ENCODE measurements at places on chromosomes 5 and 9.

GRCh38 chr9:83521011-83521410, 17.2 kb downstream of the FRMD3 start:
- no peak for DNase-seq

GRCh38 chr5:34919077-34919476, 3.6 kb downstream of the BRIX1 start:
- DNase-seq: no peak

DNA sequence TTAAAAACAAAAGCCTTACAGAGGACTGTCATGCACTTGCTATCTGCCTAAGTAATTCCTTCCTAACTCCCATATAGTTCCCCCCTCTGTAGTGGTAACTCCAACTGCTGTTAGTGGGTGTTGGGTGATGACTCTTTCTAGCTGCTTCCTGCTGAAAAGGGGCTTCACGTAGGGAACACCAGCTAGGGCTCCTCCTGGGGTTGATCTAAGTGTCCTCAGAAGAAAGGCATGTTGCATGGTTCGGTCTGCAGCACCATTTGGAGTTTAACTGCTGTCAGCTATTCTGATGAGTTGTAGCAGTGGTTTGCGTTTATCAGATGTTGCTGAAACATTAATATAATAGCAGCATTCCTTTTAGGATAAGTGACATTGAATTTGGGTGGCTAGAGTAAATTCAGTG, 281.9 kb upstream of the TUSC1 start:
- DNase-seq: no peak

GRCh38 chr5:66351813-66352212, 207.7 kb downstream of the SREK1 start:
- DNase-seq: no peak

DNA sequence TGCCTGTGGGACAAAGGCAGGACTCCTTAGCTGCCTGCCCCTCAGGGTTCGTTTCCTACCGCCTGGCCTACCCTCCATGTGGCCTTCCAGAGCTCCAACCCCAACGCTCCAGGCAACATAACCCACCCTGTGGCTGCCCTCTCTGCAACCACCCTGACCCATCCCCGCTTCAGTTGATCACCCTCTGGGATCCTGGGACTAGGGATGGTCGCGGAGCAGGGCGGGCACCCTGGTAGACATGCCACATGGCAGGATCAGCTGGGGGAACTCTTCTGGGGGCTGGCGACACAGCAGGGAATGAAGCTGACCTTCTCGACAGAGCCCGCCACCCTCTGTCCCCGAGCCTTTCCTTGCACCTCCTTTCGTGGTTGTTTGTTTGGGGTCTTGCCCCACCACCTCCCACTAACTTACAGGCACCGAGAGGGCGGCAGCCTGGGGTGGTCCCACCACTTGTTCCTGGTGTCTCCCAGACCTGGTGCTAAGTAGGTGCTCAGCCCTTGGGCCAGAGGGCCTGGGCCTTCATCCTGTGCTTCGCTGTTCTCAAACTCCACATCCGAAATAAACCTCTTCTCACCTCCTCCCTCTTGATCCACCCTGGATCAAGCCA, 243.1 kb downstream of the PBX3 start:
- DNase-seq: no peak

GRCh38 chr5:100479079-100479688, 56.0 kb upstream of the FAM174A start:
- DNase-seq: no peak

DNA sequence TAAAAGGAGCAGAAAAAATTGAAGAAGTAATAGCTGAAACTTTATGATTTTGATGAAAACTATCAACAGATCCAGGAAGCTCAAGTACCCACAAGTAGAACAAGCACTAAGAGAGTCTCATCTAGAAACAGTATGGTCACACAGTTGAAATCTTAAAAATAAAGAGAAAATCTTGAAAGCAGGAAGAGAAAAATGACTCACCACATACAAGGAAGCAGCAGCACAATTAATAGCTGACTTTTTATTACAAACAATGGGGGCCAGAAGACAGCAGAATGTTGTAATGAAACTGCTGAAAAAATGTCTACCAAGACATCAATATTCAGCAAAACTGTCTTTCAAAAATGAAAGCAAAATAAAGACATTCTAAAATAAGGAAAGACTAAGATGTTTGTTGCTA, 1108.3 kb upstream of the DMAC1 start:
- DNase-seq: no peak

DNA sequence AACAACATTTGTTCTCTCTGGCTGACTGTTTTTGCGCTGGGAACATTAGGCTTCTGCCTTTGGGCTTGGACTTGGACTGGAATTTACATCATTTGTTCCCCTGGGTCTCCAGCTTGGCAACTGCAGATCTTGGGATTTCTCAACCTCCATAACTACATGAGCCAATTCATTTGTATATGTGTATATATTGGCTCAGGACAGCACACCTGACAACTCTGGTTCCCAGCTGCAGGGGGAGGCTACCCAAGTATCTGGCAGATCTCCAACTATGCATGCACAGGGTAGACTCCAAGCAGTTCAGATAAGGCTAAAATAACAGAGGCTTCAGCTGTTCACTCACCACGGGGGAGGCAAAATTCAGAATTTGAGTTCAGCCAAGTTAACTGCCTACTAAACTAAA, 31.6 kb upstream of the F2RL1 start:
- no peak for DNase-seq

DNA sequence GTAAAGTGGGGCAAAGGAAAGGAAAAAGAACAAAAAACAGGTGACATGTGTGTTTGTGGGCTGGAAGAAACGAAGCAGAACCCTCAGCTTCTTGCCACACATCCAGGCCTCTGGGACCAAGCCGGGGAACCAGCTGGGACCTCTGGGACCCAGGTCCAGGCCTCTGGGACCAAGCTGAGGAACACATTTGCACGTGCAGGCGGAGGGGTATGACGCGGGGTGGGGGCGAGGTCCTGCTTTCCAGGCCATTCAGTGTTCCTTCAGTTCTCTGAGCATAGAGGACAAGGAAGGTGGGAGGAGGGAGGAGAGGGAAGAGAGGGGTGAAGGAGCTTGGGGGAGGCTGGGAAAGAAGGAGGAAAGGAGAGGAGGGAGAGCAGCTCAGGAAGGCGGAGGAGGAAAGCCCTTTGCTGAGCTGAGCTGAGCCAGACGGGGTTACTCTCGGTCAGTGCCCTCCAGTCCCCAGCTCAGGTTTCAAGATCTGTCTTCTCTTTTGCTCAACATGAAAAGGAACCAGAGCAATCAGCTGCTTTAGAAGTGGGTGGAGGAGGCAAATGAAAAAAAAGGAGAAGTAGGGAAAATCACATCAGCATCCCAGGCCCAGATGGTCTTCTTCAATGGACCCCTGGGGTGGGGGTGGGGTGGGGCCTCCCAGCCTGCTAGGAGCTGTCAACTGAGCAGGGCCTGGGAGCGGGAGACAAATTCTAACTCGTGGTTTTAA, 59.1 kb downstream of the ABCA1 start:
- DNase-seq: no peak

DNA sequence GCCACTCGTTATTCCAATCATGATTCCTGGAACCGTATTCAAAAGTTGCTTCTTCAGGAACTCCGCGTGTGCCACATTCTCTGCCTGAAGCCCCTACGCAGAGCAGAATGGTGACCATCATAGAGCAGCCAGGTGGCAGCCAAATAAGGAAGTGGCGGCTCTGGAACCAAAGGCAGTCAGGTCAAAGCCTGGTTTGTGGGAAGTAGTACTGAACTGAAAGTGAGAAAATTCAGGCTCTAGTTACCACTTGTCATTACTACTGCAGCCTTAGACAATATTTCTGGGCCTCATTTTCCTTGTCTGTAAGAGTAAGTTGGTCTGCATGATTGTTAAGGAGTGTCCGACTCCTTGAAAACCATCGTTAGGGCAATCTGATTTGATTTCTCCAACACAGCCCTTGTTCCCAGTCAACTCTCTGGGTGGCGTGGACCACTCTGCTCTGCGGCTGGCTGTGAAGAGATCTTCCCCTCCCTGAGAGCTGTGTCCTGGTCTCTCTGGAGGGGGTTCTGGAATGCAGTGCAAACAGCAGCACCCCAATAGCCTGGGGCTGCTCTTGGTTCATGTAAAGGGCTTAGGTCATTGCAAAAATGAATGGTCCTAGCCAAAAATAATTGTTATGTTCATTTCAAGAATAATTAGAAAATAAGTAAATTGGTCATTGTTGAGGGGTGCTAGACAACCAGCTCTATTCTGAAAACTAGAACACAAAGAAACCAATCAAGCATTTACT, 102.4 kb downstream of the MED27 start:
- DNase-seq: no peak

GRCh38 chr9:1469996-1470395, 419.8 kb downstream of the DMRT2 start:
- no peak for DNase-seq

- DNase-seq: no peak
These were observed 62.9 kb upstream of the IRX4 start for GRCh38 chr5:1945606-1946005.

- DNase-seq: no peak
These were observed 128.7 kb downstream of the SPOCK1 start for GRCh38 chr5:137370096-137371071.

DNA sequence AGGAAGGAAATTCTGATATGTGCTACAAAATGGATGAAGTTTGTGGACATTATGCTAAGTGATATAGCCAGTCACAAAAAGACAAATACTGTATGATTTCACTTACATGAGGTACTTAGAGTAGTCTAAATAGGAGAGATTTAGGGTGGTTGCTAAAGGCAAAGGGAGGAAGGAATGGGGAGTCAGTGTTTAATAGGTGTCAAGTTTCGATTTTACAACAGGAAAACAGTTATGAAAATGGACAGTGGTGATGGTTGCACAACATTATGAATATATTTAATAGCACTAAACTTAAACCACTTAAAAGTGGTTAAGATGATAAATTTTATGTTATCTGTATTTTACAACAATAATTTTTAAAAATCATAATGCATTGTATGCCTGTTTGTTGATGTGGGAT, 40.4 kb upstream of the ECM2 start:
- no peak for DNase-seq

DNA sequence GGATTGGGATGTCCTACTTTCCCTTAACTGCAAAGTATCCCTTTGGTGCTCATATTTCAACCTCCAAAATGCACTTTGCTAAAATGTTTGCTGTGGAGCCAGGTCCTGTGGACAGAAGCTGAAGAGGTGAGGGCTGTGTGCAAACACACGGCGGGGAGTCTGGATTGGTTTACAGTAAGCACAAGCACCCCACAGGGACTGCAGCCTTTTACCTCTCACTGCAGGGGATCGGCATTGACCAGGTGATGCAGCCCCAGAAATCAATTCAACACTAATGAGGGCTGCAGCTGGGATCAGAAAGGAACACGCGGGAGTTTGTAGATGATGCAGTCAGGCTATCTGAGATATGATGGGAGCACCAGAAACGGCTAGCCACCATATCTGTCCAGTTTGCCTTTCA, 450.9 kb downstream of the CCDC171 start:
- DNase-seq: no peak

GRCh38 chr9:122097679-122098315, 4.7 kb upstream of the TTLL11 start:
- DNase-seq: no peak

DNA sequence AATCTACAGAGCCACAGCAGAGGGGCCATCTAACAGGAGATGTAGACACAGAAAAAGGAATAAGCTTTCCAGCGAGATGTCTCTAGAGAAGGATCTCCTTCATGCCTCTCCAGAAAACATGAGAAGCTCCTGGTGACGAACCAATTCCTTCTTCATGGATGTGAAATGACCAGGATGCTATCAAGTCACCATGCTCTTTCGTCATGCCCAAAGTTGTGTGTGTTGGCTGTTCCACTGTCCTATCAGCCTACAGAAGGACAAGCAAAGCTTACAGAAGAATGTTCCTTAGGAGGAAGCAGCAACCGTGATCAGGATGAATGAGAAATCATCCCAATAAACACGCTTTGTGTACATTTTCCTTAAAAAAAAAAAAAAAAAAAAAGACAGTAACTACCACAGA, 54.4 kb downstream of the ALDH7A1 start:
- DNase-seq: no peak

DNA sequence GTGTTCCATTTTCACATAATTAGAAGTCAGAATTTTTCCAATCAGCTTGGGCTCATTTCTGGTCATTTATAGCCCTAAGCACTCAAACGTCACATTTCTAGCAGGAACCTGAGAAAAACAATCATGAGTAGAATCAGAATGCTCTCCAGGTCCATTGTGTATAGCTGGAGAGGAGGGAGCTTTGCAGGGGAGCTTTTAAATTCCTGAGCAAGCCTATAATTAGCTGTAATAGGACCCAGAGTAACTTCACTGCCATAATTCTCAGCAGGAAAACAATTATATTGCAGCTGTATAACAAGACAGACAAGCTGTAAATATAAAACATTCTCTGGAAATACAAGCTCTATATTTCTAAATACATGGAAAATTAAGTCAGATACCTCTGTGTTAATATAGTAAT, 637.6 kb upstream of the SGCD start:
- DNase-seq: no peak

DNA sequence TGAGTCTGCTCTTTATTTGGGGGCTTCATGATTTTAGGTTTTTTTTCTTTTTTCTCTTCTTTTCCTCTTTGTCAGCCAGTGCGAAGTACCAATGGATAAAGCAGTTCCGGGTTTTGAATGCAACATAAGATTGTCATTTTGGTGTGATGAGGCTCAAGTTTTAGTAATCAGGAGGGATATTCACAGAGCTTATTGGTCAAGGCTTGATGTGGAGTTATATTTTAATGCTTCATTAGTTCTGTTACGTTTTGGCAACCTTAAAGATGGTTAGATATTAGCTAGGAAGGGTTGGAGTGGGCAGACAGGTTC, 1.4 kb downstream of the PIK3R1 start:
- DNase-seq: no peak

DNA sequence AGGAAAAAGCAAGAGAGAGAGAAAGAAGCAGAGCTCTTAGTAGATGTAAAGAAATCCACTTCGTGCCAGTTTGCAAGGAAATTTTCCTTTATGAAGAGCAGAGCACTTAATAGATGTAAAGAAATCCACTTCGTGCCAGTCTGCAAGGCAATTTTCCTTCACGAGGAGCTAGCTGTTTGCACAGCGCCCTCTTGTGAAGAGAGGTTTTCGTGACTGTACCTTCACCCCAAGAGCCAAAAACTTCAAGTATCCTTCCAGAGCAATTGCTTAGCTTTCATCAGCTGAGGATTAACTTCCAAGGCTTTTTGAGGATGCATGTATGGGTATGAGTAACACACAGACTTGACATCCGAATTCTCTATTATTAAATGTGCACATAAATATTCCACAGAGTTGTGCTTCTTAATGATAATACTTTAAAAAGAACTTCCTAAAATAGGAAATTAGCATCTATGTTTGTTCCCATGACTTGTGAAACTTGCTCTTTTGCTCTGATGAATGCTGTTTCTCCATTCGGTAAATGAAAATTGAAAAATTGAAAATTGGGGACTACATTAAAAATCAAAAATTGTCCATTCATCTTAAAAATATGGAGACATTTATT, 525.6 kb downstream of the PDE4D start:
- peak; percentile 22 for DNase-seq

Data from activated CD8-positive, alpha-beta memory T cell treated with anti-CD3 and anti-CD28 coated beads, Interleukin-2, amount 50 U/mL, for 4 hours (primary cell).